ENCODE measurements at places on chromosomes 5 and 9.

DNA sequence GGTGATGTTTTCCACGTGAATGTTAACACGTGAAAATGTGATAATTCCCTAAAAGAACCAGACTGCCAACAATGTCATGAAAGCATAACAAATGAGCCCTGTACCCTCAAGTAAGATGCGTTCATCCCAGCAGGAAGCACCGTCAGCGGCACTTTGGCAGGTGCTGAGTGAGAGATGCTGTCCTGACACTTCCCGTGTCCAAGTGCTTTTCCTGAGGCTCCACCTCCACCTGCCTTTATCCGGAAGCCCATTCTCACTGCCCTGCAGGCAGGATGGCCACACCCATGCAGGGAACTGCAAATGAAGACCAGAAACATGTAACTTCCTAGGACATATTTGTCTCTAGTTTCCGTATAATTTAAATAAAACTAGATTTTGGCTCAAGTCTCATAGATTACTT is 238.0 kb upstream of the IRX2 start:
- no peak for DNase-seq

DNA sequence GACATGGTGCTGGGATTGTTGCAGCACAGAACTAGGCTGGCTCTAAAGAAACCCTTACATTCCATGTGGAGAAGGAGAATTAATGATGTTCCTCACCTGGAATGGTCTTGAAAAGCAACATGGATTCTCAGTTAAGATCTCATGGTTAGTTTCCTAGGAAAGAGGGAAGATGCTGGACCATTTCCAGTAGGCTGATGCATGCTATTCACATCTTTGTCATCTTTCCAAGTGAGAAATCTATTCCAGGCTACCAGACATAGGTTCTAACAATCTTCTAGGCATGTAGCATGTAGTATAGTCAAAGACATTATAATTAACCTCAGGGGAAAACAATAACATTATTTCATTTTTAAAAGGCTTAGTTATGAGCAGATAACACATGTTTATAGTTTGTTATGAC is 44.3 kb downstream of the TMEM252 start:
- DNase-seq, result no peak

GRCh38 chr9:8723195-8723594 is 923.6 kb upstream of the DMAC1 start:
- no peak for DNase-seq

DNA sequence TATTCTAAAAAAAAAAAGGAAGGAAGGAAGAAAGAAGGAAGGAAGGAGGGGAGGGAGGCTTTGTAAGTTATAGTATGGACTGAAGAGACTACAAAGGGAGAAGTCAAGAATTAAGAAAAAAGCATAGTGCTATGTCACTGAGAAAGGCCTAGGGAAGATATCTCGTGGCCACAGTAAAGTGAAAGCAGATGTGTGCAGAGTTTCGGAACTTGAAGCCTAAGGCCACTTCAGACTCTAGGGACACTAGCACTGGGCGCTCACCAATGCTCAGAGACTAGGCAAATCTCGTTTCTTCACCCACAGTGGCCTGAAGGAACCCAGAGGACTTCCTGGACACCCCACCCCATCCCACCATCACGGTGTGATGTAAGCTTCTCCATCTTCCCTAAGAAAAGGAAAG is 181.4 kb upstream of the TRPM3 start:
- DNase-seq, result no peak

- no peak for DNase-seq
Observed at GRCh38 chr5:75603371-75603770, 7.9 kb upstream of the ANKDD1B start.

- DNase-seq, result no peak
Observed at GRCh38 chr9:68750786-68751185, 45.7 kb downstream of the PIP5K1B start.

DNA sequence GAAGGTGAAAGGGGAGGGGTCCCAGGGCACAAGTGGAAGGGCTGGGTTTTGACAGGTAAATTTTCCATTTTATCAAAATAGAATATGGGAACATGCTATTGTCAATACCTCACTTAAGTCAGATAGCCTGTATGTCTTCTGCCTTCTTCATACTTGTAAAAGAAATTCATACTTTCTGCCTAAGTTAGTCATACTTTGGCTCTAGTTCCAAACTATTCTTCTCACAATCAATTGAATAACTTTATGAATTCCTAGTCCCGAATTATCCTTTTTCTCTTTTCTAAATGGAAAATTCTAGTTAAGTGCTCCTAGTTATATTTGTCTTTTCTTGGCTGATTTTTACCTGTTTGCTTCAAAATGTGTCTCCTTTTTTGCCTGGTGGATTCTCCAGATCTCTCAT is 271.4 kb downstream of the CSNK1G3 start:
- no peak for DNase-seq

- no peak for DNase-seq
Observed at GRCh38 chr9:94624629-94625028, 14.7 kb downstream of the FBP1 start.

DNA sequence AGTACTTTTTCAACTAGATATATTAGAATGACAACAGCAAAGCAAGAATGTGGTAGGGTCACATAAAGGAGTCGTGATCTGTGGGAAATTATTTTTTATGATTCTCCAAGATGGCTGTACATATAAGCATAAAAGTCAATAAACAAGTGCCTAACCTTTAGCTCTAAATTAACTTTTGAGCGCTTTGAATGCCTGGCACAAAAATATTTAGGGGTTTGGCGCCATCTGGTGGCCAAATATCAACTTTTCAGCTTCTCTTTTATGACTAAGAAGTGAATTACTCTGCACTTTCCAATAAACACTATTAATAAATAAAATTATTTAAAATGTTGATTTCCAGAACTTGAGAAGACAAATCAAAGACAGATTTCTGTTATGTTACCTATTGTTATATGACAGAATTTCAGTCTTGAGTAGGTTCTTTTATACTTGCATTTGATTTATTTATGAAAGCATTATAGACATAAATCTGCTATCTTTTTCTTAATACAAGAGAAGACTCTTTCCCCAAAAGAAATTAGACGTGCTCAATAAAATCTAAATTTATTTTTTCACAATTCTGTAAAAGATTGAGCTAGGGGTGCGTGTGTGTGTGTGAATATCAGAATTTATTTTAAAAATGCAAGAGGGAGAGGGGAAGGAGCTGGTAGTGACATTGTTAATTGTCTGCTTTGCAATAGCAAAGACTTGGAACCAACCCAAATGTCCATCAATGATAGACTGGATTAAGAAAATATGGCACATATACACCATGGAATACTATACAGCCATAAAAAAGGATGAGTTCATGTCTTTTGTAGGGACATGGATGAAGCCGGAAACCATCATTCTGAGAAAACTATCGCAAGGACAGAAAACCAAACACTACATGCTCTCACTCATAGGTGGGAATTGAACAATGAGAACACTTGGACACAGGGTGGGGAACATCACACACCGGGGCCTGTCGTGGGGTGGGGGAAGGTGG is 36.7 kb upstream of the ARRDC3 start:
- DNase-seq, result peak; percentile 53

GRCh38 chr5:28374492-28374967 is 1336.1 kb upstream of the CDH9 start:
- DNase-seq, result no peak

DNA sequence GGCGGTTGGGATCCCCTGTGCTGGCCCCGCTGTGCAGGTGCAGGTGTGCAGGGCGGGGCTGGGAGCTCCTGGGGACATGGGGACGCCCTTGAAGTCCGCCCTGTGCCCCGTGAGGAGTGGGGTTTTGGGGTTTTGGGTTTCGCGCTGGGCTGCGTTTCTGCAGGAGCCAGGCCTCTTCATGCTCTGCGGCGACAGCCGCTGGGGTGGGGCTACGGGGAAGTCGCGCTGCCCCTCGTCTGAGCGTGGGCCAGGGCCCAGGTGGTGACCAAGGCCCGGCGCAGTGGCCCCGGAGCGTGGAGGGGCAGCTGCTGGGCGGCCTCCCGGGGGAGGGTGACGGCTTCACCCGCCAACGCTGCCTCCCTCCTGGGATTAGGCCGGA is 47.8 kb upstream of the IRX4 start:
- no peak for DNase-seq

GRCh38 chr5:174141398-174141797 is 95.9 kb downstream of the NSG2 start:
- no peak for DNase-seq

- DNase-seq, result no peak
Observed at GRCh38 chr9:108058135-108058814, 568.7 kb upstream of the KLF4 start.

DNA sequence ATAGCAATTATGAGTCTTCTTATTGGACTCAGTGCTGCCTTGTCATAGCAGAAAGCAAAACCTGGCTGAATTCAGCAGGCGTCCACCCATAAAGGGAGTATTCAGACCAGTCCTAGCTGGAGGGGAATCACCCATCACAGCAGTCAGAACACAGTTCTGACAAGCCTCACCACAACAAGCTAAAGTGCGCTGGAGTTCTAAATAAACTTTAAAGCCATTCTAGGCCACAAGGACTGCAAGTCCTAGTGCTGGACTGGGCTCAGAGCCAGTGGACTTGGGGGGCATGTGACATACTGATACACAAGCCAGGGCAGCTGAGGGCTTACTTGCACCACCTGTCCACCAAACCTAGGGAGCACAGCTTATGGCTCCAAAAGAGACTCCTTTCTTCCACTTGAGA is 115.3 kb upstream of the PCSK5 start:
- DNase-seq, result no peak

GRCh38 chr5:139611703-139612584 is 36.2 kb upstream of the CXXC5 start:
- no peak for DNase-seq

GRCh38 chr9:15155323-15155722 is 151.7 kb downstream of the TTC39B start:
- DNase-seq, result no peak

DNA sequence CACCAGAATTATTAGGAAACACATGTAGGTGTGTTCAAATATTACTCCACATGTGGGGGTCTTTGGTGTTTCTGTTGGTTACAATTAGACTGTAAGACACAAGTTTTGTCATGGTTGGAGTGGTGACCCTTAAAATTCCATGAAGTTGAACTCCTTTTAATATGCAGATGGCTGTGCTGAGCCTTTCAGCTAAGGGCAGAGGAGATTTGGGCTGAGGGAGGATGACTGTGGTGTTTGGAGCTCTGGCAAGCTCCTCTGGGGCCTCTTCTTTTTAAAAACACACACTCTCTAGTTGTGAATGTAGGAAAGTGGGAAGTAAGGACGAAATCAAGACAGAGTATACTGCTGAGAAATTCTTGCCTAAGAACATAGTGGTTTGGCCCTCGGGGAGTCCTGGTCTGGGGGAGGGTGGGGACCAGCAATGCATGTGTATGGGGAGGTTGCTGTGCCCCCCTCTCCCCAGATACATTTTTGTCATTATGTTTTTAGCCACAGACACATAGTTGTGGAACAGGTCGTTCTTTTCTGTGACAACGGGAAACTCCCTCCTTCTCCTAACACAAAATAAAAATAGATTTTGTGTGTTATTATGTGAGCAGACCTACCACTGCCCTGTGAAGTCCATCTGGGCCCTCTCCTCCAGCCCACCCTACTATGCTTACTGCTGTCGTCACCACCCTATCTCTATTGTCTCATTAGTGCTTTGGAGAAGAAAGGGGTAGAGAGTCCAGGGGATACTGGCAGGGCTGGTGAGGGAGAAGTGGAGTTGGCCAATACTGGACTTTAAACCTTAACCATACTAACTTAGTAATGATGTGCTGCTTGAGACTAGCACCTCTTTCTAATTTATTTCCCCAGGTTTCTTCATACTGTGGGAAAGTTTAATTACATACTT is 10.0 kb downstream of the SMARCA2 start:
- DNase-seq, result no peak

DNA sequence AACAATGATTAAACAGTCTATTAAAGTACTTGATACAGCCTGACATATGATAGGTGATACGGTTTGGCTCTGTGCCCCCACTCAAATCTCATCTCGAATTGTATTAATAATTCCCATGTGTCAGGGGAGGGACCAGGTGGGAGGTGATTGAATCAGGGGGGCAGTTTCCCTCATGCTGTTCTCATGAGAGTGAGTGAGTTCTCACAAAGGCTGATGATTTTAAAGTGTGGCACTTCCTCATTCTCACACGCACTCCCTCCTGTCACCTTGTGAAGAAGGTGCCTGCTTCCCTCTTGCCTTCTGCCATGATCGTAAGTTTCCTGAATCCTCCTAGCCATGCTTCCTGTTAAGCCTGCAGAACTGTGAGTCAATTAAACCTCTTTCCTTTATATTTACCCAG is 40.1 kb upstream of the TARS1 start:
- no peak for DNase-seq

GRCh38 chr9:106766616-106767015 is 96.3 kb upstream of the ZNF462 start:
- no peak for DNase-seq

- no peak for DNase-seq
Observed at GRCh38 chr5:40599676-40600075, 80.0 kb upstream of the PTGER4 start.

DNA sequence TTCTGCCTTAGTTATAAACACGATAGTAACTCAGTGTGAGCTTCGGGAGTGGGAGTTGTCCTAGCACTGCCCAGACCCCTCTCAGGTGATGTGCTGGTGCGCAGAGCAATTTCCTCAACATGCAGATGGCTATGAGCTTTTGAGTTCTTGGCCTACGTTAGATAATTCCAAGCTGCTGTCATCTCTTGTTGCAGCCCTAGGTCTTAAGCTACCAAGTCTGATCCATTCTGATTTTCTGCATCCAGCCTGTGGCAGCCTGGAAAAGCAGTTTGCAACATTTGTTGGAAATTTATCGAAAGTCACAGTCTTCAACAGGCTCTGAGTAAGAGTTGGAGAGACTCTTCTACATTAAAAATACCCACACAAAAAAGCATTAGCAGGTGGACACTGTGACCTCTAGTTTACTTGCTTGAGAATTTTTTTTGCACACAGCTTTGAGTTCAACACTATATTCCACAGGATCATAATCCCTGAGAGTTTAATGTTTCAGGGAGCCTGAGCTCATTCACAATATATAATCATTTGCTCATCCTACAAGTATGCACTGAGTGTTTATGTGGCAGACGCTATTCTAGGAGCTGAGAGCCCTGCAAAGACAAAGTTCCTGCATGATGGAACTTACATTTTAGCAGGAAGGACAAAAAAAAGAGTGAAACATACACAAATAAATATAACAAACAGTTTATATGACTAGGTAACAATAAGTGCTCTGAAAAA is 91.6 kb downstream of the UBE2QL1 start:
- no peak for DNase-seq

DNA sequence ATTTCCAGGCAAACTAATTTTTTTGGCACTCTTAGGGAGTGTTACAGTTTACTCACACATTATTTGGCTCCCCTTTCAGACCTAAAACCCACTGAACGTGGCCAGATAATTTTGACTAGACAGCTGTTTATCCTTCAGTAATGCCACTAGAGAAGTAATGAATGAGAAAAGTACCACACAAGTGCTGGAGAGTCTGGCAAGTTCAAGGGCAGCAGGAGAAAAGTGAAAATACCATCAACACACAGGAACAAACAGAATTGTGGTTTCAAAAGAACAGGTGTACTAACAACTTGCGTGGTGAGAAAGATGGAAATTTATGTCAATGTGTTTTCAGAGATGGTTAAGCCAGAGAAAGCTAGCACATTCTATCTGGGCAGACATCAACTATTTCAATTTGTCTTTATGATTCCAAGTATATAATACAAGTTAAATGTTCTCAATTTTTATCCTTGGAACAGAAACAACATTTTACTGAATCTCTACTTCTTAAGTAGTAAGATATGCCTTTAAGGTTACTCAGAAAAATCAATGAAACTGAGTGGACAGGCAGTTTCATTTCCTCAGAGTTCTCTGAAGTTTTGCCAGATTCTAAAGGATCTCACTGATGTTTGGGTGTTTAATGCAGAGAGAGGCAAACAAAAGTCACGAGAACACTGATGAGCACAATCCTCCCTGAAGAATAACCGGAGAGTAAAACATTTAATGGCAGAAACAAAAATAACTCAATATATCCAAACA is 91.0 kb downstream of the ARSB start:
- DNase-seq, result no peak

GRCh38 chr5:36662291-36662851 is 56.0 kb downstream of the SLC1A3 start:
- DNase-seq, result no peak
